ENCODE measurements at places on chromosomes 6 and 20.

DNA sequence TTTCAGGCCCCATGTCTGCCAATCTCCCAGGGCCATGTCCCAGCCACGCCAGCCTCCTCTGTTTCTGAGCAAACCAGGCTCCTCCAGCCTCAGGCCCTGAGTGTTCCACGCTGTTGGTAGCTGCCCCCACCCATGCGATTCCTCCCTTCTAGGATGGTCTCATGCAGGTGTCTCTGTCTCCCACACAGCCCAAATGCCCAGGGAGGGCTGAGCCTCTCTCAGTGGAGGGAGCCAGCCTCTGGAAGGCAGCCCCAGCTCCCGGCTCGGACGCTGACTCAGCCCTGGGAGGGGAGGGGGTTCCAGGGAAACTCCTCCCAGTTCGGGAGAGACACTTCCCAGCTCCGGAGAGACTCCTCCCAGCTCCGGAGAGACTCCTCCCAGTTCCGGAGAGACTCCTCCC is 122.9 kb upstream of the AFDN start:
- no peak for DNase-seq

DNA sequence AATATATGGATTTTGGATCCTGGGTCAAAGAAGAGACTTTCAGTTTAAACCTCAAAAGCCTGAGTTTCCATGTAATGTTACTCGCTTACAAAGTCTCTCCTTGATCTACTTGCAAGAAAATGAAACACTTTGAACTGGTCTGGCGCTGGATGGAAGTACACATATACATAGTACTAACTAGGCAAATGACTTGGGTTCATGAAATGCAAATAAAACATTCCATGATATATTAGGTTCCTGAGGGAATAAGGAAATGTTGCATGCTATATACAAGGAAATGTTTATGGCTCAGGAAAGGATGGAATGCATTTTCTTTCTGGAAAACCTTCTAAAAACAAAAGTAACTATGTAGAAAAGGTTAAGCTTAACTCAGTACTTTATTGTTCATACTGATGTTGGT is 11.4 kb upstream of the TXLNB start:
- DNase-seq: no peak

DNA sequence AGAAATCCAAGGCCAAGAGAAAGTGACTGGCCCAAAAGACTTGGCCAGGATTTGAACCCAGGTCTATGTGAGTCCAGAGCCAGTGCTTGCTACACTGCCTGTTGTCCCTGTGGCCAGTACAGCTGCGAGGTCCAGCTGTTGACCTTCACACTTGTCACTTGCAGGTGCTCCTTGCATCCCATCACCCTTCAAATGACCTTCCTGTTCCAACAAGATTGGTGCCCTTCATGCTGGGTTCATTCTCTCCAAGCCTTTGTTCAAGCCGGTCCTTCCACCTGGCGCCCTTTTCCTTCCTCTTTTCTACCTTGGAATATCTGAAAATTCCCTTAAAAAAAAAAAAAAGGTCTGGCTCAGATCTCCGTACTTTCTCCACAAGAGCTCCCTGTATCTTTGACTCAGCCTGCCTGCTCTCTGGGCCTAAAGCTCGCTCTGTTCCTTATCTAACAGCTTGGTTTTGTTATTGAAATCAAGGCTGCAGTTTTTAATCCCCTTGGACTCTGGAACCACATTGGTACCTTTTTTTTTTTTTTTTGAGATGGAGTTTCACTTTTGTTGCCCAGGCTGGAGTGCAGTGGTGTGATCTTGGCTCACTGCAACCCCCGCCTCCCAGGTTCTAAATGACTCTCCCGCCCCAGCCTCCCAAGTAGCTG is 22.2 kb upstream of the MRPS18A start:
- no peak for DNase-seq

DNA sequence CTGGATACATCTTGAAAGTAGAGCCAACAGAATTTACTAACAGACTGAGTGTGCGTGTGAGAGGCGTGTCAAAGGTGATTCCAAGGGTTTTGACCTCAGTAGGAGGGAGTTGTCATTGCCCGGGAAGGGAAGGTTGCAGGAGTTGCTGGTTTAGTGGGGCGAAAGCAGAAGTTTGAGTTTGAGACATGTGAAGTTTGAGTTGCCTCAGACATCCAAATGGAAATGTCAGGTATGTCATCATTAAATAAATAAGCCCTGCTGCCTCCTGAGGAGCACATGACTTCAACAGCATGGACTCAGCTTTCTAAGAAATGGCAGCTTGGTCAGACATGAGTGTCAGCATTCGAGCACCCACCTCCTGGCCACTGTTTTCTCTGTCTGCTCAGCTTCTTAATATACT is 26.6 kb upstream of the TGM2 start:
- DNase-seq: no peak

GRCh38 chr6:88276331-88276730 is 110.2 kb upstream of the CNR1 start:
- no peak for DNase-seq

DNA sequence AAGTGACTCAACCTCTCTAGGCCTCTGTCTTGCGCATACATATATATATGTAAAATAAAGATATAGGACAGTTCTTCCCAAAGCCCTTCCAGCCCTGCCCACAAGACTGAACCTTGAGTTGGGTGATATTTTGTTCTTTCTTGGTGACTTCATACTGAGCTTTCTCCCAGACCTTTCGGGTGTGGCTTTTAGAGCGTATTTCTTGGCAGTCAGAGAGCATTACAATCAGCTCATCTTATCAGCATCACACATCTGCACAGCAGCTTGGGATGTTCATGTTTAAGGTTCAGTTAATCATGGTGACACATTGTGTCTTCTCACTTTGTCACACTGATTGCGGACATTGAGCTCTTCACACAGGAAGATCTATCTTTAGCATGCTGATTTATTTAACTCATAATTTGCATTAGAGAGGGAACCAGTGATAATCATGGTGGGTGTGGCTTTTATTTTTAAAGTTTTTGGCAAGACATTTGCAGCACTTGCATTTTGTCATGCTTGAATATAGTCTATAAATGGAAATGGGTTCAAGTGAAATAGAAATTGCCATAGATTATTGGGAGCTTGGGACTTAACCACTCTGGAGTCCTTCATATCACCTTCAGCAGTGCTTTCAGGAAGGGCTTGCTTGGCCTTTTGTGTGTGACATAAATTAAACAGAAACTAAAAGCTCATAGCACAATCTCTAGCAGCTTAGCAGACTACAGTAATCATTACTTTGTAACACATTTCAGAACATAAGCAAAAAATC is 8.3 kb downstream of the KIF3B start:
- peak; percentile 45 for DNase-seq

- DNase-seq: no peak
These were observed 3.5 kb downstream of the RING1 start for GRCh38 chr6:33211666-33212422.

GRCh38 chr20:60210779-60211617 is 252.8 kb downstream of the CDH26 start:
- peak; percentile 83 for DNase-seq
